GM12878 (cell line): ENCODE measurements at places on chromosomes 5 and 9.

DNA sequence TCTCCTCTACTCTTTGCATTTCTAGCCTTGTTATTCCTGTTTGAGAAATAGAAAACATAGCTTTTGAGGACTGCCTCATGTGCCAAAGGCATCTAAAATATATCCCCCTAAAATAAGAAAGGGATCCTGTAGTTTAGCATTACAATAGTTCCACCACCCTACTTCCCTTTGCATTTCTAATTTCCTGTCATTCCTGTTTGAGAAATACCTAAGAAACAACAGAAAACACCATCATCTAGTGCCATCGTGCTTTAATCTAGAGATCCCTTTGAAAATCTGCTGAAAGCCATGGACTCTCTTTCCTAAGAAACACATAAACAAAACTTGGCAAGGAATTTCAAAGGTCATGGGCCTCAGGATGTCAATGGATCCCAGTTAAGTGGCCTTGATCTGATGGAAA lies 7.5 kb downstream of the CLK4 start:
- H3K4me3 ChIP-seq, result no peak overlapping the region
- DNase-seq, result no peak
- H3K36me3 ChIP-seq, result peaks cover 36% of the 10 kb centered on the region
- no peak overlapping the region for H3K27ac ChIP-seq
- H3K27me3 ChIP-seq, result no peaks in the 10 kb centered on the region

DNA sequence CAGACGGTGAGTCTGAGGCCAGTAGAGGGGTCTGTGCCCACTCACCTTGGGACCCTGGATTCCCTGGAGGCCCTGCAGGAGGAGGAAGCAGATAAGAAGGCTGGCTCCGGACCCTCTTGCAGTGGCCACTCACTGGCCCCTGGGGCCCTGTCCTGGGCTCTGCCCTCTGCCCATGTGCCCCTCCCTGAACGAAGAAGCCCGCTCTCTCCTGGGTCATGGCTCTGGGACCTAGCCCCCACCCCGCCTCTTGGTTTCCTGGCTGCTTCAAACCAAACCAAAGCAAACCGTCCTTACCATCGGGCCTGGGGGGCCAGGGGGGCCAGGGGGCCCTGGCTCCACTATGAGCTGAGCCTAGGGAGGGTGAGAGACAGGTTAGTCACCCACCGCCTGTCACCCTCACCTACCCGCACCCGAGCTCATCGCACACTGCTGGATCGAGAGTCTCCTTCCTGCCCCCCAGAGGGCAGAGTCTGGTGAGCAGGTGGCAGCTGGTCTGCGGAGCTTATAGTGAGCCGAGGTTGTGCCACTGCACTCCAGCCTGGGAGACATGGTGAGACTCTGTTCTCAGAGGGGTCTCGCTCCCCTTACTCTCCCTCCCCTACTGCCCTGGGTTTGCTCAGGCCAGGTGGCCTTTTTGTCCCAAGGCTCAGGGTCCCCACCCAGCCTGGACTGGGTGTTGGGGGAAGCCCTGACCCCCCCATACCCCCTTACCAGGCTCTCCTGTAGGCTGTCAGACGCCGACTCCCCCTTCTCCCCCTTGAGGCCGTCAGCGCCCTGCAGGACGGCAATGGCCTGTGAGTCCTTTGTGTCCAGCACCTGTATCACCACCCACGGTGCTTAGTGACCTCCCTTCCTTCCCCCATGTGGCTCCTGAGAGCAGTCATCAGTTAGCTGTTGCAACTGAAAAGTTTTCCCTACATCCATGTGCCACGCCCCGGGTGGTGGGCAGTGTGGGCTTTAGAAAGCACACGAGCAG lies 15.2 kb upstream of the PHYKPL start:
- H3K4me1 ChIP-seq, result peaks cover 13% of the 10 kb centered on the region
- H3K36me3 ChIP-seq, result no peaks in the 10 kb centered on the region
- H3K4me3 ChIP-seq, result no peak overlapping the region
- H3K27me3 ChIP-seq, result no peaks in the 10 kb centered on the region
- no peak for DNase-seq

- no peak overlapping the region for H3K27ac ChIP-seq
- no peak overlapping the region for H3K4me3 ChIP-seq
- H3K4me1 ChIP-seq, result no peaks in the 10 kb centered on the region
- DNase-seq, result no peak
- H3K27me3 ChIP-seq, result peaks cover 3% of the 10 kb centered on the region; the same call in 1 of the 2 replicates
- H3K36me3 ChIP-seq, result no peaks in the 10 kb centered on the region
Measured at GRCh38 chr5:135711911-135712310, 122.6 kb upstream of the SLC25A48 start.

GRCh38 chr5:147626464-147626863 lies 116.6 kb upstream of the DPYSL3 start:
- H3K4me1 ChIP-seq, result no peaks in the 10 kb centered on the region
- H3K36me3 ChIP-seq, result no peaks in the 10 kb centered on the region
- DNase-seq, result no peak
- no peak overlapping the region for H3K27ac ChIP-seq
- no peaks in the 10 kb centered on the region for H3K27me3 ChIP-seq

DNA sequence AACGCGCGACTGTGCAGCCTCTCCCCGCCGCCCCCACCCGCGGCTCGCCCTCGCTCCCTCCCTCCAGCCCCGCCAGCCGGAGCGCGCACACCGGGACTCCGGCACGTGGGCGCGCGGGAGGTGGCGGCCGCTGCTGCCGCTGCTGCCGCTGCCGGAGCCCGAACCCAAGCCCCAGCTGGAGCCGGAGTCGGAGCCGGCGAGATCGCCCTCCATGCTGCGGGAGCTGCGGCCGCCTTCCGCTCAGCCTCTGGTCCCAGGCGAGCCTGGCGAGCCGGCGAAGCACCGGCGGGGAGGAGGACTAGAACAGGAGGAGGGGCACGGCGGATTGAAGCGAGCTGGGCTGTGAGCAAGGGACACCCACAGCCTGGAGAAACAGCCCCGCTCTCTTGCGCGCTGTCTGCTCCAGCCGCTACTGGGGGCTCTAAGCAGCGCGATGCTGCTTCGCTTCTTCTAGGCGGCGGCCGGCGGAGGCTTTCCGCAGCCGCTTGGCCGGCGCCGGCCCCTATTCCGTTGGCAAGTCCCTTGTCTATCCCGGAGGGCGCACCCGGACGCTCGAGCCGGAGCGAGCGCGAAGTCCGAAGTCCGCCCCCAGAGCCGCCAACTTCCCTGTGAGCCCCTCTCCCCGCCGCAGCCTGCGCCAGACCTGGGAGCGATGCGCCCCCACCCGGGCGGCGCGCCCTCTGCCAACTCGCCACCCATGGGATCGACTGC lies 598.7 kb upstream of the SGCD start:
- H3K36me3 ChIP-seq, result no peaks in the 10 kb centered on the region
- DNase-seq, result no peak
- H3K4me3 ChIP-seq, result no peak overlapping the region

DNA sequence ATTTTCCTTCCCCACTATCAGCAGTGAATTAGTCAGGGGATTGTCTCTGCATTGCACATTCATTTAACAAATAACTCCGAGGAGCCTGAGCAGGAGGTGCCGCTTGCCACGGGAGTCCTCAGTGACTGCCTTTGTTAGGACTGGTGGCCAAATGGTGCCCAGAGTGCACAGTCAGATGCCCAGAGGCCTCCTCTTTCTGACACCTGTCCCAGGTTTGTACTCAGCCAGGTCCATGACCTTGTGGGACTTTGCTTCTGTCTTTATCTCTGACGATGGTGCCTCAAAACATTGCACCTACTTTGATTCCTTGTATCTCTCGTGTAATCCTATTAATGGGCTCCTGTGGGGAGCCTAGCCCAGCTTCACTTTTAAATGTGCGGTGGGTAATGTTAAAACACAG lies 4.3 kb downstream of the SRD5A1 start:
- no peaks in the 10 kb centered on the region; the same call in 1 of the 2 replicates for H3K4me1 ChIP-seq
- no peaks in the 10 kb centered on the region for H3K36me3 ChIP-seq
- no peaks in the 10 kb centered on the region for H3K27me3 ChIP-seq
- H3K4me3 ChIP-seq, result no peak overlapping the region
- no peak for DNase-seq

GRCh38 chr9:90044263-90044662 lies 439.5 kb downstream of the GADD45G start:
- H3K27ac ChIP-seq, result no peak overlapping the region
- no peaks in the 10 kb centered on the region for H3K27me3 ChIP-seq
- H3K4me3 ChIP-seq, result no peak overlapping the region
- no peak for DNase-seq
- no peaks in the 10 kb centered on the region for H3K4me1 ChIP-seq
- H3K36me3 ChIP-seq, result no peaks in the 10 kb centered on the region

DNA sequence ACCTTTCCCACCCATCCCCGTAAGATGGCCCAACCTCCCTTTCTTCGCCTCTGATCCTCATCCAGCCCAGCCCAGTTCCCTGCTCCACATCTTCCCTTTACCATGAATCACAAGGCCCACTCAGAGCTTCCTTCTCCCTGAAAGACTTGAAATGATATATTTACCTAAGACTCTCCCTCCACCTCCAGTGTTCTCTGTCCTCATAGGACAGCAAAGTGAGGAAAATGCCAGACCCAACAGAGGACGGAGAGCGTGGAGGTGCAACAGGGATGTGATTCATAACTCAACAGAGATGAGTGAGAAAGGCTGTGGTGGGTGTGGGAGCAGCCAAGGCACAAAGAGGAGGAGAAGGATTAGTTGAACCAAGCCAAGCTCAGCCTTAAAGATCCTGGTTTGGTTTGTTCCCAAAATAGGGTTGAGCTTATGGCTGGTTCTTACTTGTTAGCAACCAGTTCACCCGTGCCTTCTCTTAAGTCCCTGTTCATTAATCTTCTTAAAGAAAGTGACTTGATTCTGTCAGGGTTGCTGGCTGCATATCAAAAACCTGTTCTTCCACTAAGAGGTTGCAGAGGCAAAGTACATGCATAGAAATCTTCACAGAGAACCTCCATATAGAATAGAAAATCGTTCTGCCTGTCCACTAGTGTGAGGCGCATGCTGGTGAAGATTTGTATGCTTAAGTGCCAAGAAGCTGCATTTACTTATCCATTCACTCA lies 183.2 kb downstream of the ACTL7B start:
- H3K36me3 ChIP-seq, result no peaks in the 10 kb centered on the region
- H3K27ac ChIP-seq, result no peak overlapping the region

GRCh38 chr9:137190315-137190856 lies 1.9 kb downstream of the SSNA1 start:
- peaks cover 22% of the 10 kb centered on the region for H3K4me1 ChIP-seq
- H3K36me3 ChIP-seq, result no peaks in the 10 kb centered on the region; the same call in 1 of the 2 replicates
- no peaks in the 10 kb centered on the region for H3K27me3 ChIP-seq
- DNase-seq, result no peak
- H3K4me3 ChIP-seq, result 0 out of 2 replicates have a peak overlapping the region, but pooled peaks have one; percentile 99
- no peak overlapping the region for H3K27ac ChIP-seq

GRCh38 chr5:169367861-169368260 lies 66.9 kb upstream of the SLIT3 start:
- H3K27ac ChIP-seq, result no peak overlapping the region
- no peak overlapping the region for H3K4me3 ChIP-seq
- no peak for DNase-seq
- no peaks in the 10 kb centered on the region for H3K4me1 ChIP-seq
- H3K36me3 ChIP-seq, result no peaks in the 10 kb centered on the region

DNA sequence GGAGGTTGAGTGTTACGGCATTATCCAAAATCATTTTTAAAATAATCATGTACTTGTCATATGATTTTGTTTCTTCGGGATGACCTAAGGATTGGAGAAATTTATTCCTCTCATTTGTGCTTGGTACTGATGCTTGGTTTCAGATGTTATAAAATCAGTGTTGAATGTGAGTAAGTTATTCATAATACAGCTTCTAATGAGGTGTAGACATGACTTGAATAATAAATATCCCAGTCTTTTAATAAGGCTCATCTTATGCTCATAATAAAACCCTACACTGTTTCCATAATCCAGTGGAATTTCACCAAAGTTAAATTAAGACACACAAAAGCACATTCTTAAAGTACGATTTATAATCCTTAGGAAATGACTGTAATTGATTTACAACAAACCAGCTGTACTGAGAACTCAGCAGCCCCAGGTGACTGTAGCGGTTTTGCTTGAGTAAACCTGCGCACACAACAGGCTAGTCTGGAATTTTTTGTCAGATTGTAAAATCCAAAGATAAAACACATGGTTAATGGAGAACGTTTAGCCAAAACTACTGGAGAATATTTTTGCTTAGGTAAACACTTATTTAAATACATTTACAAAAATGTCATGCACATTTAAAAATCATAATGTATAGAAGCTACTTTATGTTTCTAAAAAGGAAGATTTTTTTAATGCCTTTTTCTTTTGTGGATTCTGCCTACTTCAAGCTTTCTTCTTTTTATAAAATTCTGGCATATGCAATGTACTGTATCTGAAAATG lies 609.8 kb upstream of the GRAMD2B start:
- no peak for DNase-seq
- H3K27ac ChIP-seq, result no peak overlapping the region
- no peak overlapping the region for H3K4me3 ChIP-seq
- no peaks in the 10 kb centered on the region for H3K4me1 ChIP-seq
- no peaks in the 10 kb centered on the region for H3K36me3 ChIP-seq

- H3K36me3 ChIP-seq, result peaks cover 3% of the 10 kb centered on the region; the same call in 1 of the 2 replicates
- no peaks in the 10 kb centered on the region for H3K27me3 ChIP-seq
- DNase-seq, result no peak
- H3K4me3 ChIP-seq, result no peak overlapping the region
- H3K4me1 ChIP-seq, result peaks cover 15% of the 10 kb centered on the region
- H3K27ac ChIP-seq, result no peak overlapping the region
Measured at GRCh38 chr5:36696059-36696673, 89.8 kb downstream of the SLC1A3 start.

DNA sequence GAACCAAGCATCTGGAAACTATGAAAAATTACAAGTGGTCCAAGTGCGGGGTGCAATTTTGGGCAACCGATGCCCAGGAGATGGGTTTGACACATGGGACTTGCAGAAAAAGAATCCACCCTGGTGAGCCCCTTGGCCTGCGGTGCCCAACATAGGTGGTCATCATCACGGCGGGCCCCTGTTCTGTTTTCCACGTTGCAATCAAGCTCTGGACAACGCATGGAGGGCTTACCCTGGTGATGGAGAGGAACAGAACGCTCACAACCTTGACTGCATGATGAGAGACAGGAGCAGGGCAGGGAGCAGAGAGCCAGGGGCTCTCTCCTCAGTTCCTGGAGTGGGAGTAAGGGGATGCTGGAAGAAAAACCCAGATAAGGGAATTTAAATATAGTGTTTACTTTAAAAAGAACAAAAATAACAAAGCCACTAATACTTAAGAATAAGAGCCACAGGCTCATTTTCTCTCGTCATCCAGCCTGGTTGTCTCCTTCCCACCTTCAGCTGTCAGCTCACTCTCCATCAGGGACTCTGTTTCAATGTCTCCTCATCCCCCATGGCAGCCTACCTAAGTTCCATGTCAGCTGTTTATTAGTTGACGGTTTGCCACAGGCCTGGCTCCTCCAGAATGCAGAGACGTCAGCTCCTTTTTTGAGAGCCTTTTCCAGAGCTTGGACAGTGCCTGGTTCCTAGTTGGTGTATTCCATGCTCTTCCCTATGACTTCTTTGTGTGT lies 172.1 kb downstream of the GADD45G start:
- H3K36me3 ChIP-seq, result no peaks in the 10 kb centered on the region
- H3K27ac ChIP-seq, result no peak overlapping the region

DNA sequence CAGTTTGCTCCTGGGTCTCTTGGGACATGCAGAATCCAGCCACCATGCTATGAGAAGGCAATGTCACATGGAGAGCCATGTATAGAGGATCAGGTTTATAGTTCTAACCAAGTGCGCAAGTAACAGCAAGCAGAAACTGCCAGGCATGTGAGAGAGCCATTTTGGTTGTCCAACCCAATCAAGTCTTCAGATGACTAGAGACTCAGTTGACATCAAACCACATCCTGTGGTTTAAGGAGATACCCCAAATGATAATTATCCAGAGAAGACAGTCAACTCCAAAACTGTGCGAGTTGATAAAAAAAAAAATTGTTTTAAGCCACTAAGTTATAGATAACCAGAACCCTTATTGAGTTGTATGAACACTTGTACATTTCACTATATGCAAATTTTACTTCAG lies 40.2 kb downstream of the TMEM232 start:
- H3K27ac ChIP-seq, result no peak overlapping the region
- H3K4me1 ChIP-seq, result no peaks in the 10 kb centered on the region
- H3K27me3 ChIP-seq, result no peaks in the 10 kb centered on the region
- no peaks in the 10 kb centered on the region for H3K36me3 ChIP-seq
- DNase-seq, result no peak
